Activated CD8-positive, alpha-beta memory T cell treated with anti-CD3 and anti-CD28 coated beads for 4 hours (primary cell): ENCODE measurements at places on chromosomes 3 and 15.

- DNase-seq = no peak
Observed at GRCh38 chr3:184500344-184500923, 61.2 kb upstream of the EPHB3 start.

DNA sequence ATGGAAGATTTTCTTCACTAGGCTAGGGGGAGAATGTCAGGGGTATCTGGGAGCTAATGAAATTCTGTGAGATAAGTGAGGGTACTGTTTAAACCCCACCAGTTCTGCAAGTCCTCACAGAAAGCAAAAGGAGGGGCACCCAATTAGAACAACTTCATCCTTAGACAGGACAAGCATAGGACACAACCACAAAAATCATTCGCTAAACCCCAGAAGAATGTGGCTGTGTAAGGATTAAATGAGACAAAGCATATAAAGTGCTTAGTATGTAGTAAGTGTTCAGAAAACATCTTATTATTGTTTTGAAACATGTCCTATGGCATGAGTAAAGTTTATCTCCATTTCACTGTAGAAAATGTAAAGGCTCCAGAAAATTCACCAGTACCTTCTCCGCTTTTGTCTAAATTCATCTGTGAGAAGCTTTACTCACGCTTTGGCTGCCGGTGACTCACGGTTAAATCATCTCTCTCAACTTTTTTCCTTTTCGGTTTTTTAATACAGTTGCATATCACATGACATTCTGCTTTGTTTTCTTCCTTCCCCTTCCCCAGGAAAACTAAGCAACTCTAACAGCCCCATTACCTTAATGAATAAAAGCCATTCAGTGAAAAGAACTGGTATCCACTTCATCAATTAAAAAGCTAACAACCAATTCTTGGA lies 1.7 kb downstream of the CLRN1 start:
- DNase-seq = no peak

DNA sequence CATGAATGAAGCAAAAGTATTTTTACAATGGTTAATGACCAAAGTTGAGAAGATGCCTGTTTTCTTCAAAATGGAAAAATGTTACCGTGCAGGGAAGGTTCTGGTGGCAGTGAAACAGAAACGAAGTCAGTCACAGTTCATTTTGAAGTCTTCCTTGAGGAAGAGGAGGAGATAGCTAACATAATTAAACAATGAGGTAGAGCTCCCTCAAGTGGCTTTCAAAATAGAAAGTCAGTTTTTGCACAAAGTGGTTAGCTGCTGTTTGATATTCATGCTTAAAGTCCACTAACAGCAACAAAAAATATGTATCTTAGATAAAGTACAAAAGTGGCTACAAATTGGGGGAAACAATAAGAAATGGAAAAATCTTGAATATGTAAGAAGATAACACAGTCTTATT lies 87.3 kb downstream of the TFG start:
- DNase-seq = no peak

- no peak for DNase-seq
Observed at GRCh38 chr3:146077181-146077580, 83.8 kb downstream of the PLOD2 start.

DNA sequence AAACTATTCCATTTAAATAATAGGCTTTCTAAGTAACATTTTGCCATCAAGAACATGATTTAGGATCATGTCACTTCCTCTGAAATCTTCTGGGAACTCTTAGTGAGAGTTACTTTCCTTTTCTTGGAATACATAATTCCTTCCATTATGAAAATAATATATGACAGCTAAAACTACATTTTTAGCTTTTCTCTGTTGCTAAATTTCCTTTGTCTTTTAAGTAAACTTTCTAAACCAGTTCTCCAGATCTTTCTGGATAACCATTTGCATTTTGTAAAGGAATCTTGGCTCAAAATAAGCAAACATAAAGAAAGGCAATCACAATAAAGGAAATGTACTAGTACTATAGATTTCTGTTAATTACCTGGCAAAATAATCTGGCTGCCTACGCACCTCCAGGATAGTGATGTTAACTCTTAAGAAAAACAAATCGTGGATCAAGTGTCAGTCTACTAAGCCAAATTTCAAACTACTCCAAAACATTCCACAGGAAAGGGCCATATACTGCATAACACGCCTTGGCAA lies 165.7 kb downstream of the ZNF385D start:
- DNase-seq = no peak

DNA sequence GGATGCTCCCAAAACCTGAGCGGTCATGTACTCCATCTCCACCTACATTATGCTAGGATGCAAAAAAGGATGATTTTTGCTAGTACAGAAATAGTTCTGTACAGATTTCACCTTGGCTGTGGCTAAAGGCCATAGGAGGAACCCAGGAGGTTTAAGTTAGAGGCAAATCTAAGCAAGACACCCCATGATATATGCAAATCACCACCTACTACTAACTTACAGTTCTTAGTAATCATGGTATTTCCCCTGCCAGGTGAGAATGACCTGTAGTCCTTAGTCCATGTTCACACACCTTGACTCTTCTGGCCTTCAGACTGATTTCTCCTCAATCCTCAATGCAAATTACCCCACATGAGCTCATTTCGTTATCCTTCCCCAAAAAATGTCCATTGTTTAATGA lies 154.2 kb downstream of the IMPG2 start:
- no peak for DNase-seq

- DNase-seq = no peak
Observed at GRCh38 chr3:119628390-119628789, 30.7 kb downstream of the PLA1A start.

GRCh38 chr15:73308305-73308704 lies 60.5 kb downstream of the HCN4 start:
- no peak for DNase-seq

GRCh38 chr3:160129459-160130061 lies 95.7 kb upstream of the C3orf80 start:
- DNase-seq = no peak

DNA sequence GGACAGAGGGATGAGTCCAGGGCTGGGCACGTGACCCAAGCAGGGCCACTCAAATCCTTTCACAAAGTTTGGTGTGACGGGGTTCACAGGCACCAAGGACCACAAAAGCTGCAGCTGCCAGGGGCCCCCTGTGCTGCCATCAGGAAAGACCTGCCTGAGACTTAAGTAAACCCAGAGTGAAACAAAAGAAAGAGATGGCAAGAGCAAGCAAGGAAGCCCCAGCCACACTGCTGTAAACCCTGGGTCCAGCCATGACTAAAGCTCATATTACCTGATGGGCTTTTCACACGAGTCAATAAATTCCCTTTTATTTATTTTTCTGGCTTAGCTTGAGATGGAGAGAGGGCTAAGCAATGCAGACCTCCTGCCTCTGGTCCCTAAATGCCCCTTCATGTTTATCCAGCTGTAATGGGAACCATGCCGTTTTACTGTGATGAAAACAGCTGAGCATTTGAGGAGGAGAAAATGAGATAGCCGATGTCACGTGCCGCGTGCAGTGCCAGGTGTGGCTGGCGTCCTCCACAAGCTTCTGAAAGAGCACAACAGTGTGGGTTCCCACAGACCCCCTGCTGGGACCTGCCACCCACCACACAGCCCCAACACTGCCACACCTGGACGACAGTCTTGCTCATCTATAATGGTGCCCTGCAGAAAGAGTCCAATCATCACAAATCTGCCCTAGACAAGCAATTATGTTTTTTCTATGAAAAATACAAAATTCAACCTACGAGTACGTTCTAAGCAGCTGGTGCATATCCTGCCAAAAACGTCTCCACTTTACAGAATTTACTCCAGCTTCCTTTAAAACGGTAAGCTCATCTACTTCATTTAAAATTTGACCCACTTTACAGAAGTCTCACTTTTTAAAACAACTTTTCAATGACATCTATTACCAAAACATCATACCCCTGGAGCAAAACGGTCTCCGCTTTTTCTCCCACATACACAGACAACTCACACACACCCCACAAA lies 34.2 kb downstream of the ADAMTS17 start:
- no peak for DNase-seq

DNA sequence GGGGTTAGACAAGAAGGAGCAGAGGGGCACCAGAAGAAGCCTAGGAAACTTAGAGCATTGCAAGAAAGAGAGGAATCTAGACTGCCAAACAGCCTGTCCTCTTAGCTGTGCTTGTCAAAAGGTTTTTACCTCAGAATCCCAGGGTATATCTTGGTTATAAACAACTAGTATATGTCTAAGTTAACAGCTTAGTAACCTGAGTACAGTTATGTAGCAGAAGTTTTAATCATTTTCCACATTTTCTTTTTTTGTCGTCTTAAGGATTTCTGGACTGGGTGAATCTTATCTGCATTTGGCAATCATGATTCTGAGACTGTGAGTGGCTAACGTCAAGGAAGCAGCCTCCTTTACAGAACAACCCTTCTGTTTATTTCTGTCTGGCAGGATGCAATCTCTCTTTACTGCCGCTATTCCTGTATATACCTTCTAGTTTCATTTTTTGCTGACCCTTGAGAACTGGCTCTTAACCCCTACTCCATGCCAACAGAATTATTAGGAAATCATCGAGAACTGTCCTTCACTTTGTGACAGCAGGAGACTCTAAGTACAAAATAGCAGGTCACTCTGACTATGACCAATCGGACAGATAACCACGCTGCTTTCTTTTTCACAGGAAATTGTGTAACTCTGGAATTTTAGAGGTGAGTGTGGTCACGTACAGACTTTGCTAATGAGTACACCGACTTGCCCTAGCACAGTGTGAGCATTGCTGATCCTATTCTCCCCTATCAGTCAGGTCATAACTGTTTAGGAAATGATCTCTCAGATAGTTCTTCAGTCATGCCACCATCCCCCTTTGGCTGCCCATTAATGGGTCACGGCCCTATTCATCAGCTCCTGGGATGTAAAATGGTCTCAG lies 3.3 kb upstream of the CP start:
- DNase-seq = no peak

- DNase-seq = no peak
Observed at GRCh38 chr15:35529784-35530183, 16.2 kb downstream of the DPH6 start.

DNA sequence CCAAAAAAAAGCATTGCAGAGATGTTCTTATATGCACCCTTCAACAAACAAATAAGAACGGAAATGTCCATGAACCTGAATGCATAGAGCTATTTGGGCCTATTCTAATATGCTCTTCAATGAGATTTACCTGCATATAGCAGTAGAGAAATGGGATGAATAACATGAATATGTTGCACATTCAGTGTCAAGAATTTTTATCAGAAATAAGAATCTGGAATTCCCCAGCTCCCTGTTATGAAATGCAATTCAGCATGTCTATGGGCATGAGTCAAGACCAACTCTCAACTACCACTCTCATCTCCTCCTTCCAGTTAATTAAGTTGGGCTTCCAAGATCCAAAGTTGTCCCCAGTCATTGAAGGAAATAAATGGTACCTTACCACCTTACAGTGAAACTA lies 133.7 kb upstream of the ALCAM start:
- no peak for DNase-seq

DNA sequence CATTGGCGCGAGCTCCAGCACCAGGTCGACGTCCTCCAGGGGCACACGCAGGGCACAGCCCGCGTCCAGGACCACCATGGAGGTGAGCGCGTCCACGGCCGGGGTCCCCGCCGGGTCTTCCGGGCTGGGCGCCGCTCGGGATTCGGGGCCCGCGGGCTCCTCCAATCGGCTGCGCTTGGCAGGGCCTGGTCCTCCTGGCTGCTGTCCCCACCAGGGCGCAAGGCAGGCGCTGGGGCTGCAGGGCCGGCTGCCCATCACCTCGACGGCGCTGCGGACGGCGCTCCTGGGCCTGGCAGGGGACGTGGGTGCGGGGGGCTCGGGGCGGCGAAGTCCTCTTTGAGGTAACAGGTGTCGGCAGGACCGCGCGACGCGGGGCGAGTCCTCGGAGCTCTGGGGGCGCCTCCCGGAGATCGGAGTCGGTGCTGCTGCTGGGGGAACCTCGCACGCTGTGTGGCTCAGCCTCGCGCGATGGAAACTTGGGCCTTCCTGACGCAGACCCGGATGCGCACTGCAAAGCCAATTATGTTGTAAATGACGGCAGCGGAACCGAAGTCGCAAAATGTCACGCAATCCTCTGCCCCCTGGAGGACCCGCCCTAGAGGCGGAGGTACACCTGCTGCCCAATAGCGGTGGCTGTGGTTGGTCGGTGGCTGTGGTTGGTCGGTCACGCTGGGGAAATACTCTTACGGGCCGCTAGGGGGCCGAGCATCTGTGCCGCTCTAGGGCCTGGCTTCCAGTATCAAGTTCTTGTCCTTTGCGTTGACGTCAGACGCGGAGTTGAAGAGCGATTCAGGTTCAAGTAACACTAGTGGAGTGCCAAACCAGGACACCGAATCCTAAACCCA lies at the start of gene PRR23C:
TSS of gene PRR23C (minus strand) at position 527 of the 845 bp plus-strand sequence. CDS start at position 255, 272 bp downstream.
- no peak for DNase-seq

DNA sequence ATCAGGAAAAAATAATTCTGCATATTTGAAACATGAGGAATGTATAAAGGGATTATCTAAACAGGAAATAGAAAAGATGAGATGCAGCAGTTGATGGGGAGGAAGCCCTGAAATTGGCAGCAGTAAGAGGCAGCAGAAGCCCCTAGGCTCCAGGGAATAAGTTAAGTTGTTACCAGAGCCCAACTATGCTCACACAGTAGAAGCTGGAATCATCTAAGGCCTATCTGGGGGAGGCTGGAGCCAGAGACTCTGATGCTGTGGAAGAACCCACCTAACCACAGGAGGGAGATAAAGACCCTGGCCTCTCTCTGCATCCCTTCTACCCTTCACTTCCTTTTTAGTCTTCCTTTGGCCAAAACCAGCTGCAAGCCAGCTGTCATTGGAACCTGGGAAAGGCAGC lies 519.7 kb downstream of the DIPK2A start:
- DNase-seq = no peak

- no peak for DNase-seq
Observed at GRCh38 chr3:153050978-153051377, 111.0 kb upstream of the RAP2B start.

DNA sequence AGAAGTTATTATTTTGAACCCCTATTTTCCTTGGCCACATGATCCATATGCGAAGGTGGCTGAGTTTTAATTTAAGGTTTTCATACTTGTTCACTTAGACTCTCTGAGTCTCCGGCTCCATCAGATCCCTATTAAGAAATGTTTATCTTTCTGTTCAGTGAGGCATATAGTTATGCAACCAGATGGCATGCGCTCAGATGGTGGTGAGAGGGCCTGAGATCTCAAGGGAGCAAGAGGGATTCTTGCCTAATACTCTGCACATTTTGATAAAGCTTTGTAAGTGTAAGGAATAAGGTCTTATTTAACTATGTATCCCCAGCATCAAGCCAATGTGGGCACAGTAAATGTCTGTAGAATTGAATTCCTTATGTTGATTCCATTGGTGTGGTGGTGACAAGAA lies 78.9 kb upstream of the DPH6 start:
- no peak for DNase-seq

GRCh38 chr3:19147905-19148767 lies at the start of gene KCNH8:
Gene KCNH8 (plus strand): TSS chr3:19148510. CDS start chr3:19148720, 210 bp downstream.
- no peak for DNase-seq
